ENCODE measurements at places on chromosomes 1 and 21. TPM values are rescaled to one million over a fixed set of nuclear protein-coding genes. Genes with fewer than 3 reads are reported as not detected.

ANKRD45 gene
- total RNA-seq: 0.23 TPM

PLA2G2F gene
- total RNA-seq: not detected

SDHC gene
- 20.6 TPM for total RNA-seq

DNA sequence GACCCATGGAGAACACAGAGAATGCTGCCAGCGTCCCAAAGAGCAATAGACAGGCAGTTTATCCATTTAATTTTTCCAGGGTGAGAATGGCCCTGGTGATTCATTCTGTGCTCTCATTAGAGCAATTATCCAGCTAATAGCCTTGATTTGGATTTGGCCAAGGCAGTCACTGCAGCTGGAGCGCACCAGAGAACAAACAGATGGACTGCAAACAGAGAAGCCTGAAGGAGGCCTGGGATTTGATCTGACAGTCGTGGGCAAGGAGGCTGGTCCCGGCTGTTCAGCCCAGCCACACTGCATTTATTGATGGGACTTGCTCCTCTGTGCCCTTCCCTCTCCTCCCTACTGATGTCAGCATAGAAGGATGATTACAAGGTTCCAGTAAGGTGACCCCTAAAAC lies 353.9 kb upstream of the C1orf174 start:
- no peak for DNase-seq

DNA sequence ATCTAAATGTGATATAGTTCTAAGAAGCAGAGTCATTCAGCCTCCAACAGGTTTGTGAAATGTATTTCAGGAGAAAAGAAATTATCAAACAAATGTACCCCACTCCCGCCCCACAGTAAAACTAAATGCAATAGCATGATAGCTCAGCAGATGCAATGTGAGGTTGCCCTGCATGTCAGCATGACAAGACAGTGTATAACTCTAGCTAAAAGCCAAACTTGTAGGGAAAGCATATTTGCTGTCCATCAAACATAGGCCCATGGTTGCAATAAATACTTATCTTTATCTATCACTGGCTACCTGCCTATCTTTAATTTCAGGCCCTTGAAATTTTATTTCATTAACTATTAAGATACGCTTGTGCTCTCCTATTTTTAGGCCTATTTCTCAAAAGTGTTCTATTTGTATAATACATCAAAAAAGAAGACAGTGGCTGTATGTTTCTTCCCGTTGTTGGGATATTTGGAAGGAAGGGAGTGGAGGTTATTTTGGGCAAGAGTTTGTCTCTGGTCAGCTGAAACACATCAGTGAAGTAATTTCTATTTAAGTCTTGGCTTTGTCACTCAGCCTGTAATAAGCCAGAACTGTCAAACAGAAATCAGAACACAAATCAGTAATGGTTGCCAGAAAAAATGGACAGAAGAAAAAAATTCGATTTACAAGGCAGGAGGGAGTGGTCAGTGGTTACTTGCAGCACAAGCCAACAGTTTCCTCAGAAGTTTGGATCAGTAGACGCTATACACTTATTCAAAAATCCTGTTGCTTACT lies 307.4 kb upstream of the ADGRL2 start:
- no peak for DNase-seq

DNA sequence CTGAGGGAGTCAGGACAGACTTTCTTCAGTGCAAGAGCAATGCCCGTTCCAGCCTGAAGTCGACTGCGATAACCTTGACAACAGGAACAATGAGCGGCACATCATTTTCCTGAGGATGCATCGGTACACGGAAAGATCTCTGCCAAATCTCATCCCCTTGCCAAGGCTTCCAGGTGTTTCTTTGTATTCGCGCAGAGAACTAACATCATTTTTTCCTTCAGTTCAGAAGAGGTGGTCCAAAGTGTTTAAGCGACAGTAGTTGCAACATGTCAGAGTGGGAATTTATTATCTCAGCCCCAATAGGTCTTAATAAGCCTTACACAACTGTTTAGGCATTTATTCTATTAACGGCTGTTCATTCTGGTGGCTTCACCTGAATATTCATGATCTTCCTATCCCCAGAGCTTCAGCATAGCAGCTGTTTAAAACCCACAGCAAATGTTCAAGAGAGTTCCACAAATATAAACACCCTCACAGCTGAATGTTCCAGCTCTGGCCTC lies 129.7 kb upstream of the NFIA start:
- no peak for DNase-seq

All from Daoy (cell line).